ENCODE measurements at places on chromosomes 3 and 15. TPM values are rescaled to one million over a fixed set of nuclear protein-coding genes. Genes with fewer than 3 reads are reported as not detected.

Gene SUSD5
- not detected for total RNA-seq

Gene AP3B2
- total RNA-seq: 1.7 TPM

Gene TMEM207
- not detected for total RNA-seq

Gene CCDC9B
- total RNA-seq: 1.6 TPM

Gene CLEC3B
- total RNA-seq: not detected

Gene CPNE9
- total RNA-seq: 0.46 TPM

Gene EPHB3
- 0.50 TPM for total RNA-seq

Gene SEMA7A
- total RNA-seq: 46.7 TPM

Gene HDC
- total RNA-seq: 1.7 TPM

Gene SLC35A5
- 24.8 TPM for total RNA-seq

Gene TF
- 1.9 TPM for total RNA-seq

Gene LRRIQ4
- not detected for total RNA-seq

Gene PHC3
- total RNA-seq: 71.6 TPM

Gene ERICH6
- total RNA-seq: 0.19 TPM

Gene CHRNB4
- not detected for total RNA-seq

Gene PROS1
- total RNA-seq: 0.46 TPM

Gene ATP10A
- 21.9 TPM for total RNA-seq

- no peak overlapping the region for H3K27ac ChIP-seq
- peaks cover 2% of the 10 kb centered on the region for H3K36me3 ChIP-seq
- no peaks in the 10 kb centered on the region for H3K27me3 ChIP-seq
- no peak for DNase-seq
- no peak overlapping the region for H3K4me3 ChIP-seq
Observed at GRCh38 chr3:146374146-146374545, 95.2 kb downstream of the PLSCR2 start.

- H3K4me1 ChIP-seq: no peaks in the 10 kb centered on the region
- H3K4me3 ChIP-seq: no peak overlapping the region
- no peaks in the 10 kb centered on the region for H3K27me3 ChIP-seq
- no peaks in the 10 kb centered on the region for H3K36me3 ChIP-seq
- no peak overlapping the region for H3K27ac ChIP-seq
- no peak for DNase-seq
Observed at GRCh38 chr15:80866936-80867335, 87.8 kb downstream of the CEMIP start.

GRCh38 chr15:56996746-56997470 lies 78.5 kb downstream of the TCF12 start:
- peaks cover 7% of the 10 kb centered on the region for H3K36me3 ChIP-seq
- no peaks in the 10 kb centered on the region for H3K27me3 ChIP-seq
- H3K4me3 ChIP-seq: no peak overlapping the region
- no peaks in the 10 kb centered on the region for H3K4me1 ChIP-seq

- H3K4me1 ChIP-seq: no peaks in the 10 kb centered on the region
- DNase-seq: no peak
- H3K4me3 ChIP-seq: no peak overlapping the region
- H3K36me3 ChIP-seq: no peaks in the 10 kb centered on the region
- H3K27ac ChIP-seq: no peak overlapping the region
Observed at GRCh38 chr3:192090586-192090985, 629.6 kb downstream of the PYDC2 start.

DNA sequence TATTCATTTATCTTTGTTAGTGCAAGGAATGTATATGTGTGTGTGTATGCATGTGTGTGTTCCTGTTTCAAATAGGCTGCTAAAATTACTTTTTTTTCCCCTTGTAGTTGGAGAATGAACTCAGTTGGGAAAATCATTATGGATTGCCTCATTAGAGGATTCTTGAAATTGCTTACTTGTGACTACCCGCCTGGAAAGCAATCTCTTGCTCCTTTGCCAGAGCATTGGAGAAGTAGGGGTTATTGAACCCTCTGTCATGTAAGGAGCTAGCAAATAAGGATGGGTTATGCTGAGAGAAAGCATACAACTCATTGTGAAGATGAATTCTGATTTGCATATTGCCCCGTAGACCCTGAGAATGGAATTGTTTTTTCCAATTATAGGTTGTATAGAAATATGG lies 474.5 kb downstream of the CADM2 start:
- no peaks in the 10 kb centered on the region for H3K4me1 ChIP-seq
- H3K36me3 ChIP-seq: no peaks in the 10 kb centered on the region
- no peaks in the 10 kb centered on the region for H3K27me3 ChIP-seq
- H3K27ac ChIP-seq: no peak overlapping the region
- H3K4me3 ChIP-seq: no peak overlapping the region
- no peak for DNase-seq

DNA sequence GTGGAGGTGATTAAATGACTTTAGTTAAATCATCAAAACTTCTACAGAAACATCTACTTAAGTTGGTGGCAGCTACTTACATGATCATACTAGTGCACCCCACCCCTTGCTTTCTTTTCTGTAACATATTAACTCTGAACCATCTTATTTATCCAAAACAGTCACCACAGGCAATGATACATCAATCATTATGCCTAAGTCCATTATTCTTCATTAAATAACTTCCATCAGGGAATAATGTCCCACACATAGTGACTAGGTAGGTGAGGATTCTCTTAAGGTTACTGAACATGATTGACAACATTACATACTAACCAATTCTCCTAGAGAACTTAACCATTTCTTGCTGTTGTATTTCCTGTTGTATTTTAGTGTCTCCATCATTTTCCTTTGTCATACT lies 210.2 kb downstream of the NR1D2 start:
- peaks cover 42% of the 10 kb centered on the region for H3K4me1 ChIP-seq
- H3K27me3 ChIP-seq: peaks cover 38% of the 10 kb centered on the region
- peak overlapping the region; percentile 40 for H3K4me3 ChIP-seq
- DNase-seq: no peak
- peak overlapping the region; percentile 77 for H3K27ac ChIP-seq
- H3K36me3 ChIP-seq: no peaks in the 10 kb centered on the region

GRCh38 chr3:151276038-151276686 lies 2.2 kb downstream of the P2RY14 start:
- no peaks in the 10 kb centered on the region for H3K27me3 ChIP-seq
- no peak for DNase-seq
- peak overlapping the region; percentile 70 for H3K4me3 ChIP-seq

GRCh38 chr15:58715266-58715917 lies 34.1 kb downstream of the ADAM10 start:
- peaks cover 8% of the 10 kb centered on the region for H3K36me3 ChIP-seq
- H3K4me3 ChIP-seq: no peak overlapping the region
- H3K4me1 ChIP-seq: no peaks in the 10 kb centered on the region
- H3K27ac ChIP-seq: no peak overlapping the region
- no peak for DNase-seq

GRCh38 chr3:77052733-77053670 lies 13.1 kb downstream of the ROBO2 start:
- H3K36me3 ChIP-seq: no peaks in the 10 kb centered on the region
- no peaks in the 10 kb centered on the region for H3K27me3 ChIP-seq
- H3K4me1 ChIP-seq: no peaks in the 10 kb centered on the region
- DNase-seq: no peak
- H3K4me3 ChIP-seq: no peak overlapping the region

GRCh38 chr15:63135804-63136203 lies 14.1 kb downstream of the LACTB start:
- H3K27me3 ChIP-seq: no peaks in the 10 kb centered on the region
- no peak overlapping the region for H3K4me3 ChIP-seq
- H3K36me3 ChIP-seq: peaks cover 6% of the 10 kb centered on the region
- no peak overlapping the region for H3K27ac ChIP-seq
- H3K4me1 ChIP-seq: peaks cover 11% of the 10 kb centered on the region

GRCh38 chr3:12944849-12945248 lies 103.5 kb upstream of the RPL32 start:
- no peaks in the 10 kb centered on the region for H3K27me3 ChIP-seq
- no peak overlapping the region for H3K4me3 ChIP-seq
- H3K36me3 ChIP-seq: no peaks in the 10 kb centered on the region
- H3K4me1 ChIP-seq: peaks cover 33% of the 10 kb centered on the region
- no peak for DNase-seq
- no peak overlapping the region for H3K27ac ChIP-seq

GRCh38 chr3:138125548-138126221 lies 6.5 kb downstream of the A4GNT start:
- H3K27me3 ChIP-seq: peaks cover 6% of the 10 kb centered on the region
- H3K4me3 ChIP-seq: no peak overlapping the region
- DNase-seq: no peak

GRCh38 chr3:52786330-52787215 lies 8.0 kb upstream of the ITIH3 start:
- H3K27me3 ChIP-seq: peaks cover 5% of the 10 kb centered on the region
- H3K27ac ChIP-seq: no peak overlapping the region
- no peak for DNase-seq
- no peak overlapping the region for H3K4me3 ChIP-seq

- H3K4me1 ChIP-seq: no peaks in the 10 kb centered on the region
- H3K4me3 ChIP-seq: no peak overlapping the region
- no peak overlapping the region for H3K27ac ChIP-seq
- no peaks in the 10 kb centered on the region for H3K27me3 ChIP-seq
- no peak for DNase-seq
Observed at GRCh38 chr3:48412375-48413001, 17.4 kb downstream of the PLXNB1 start.

GRCh38 chr3:176167272-176167671 lies 1030.0 kb downstream of the TBL1XR1 start:
- H3K27me3 ChIP-seq: no peaks in the 10 kb centered on the region
- H3K36me3 ChIP-seq: no peaks in the 10 kb centered on the region
- H3K27ac ChIP-seq: no peak overlapping the region

DNA sequence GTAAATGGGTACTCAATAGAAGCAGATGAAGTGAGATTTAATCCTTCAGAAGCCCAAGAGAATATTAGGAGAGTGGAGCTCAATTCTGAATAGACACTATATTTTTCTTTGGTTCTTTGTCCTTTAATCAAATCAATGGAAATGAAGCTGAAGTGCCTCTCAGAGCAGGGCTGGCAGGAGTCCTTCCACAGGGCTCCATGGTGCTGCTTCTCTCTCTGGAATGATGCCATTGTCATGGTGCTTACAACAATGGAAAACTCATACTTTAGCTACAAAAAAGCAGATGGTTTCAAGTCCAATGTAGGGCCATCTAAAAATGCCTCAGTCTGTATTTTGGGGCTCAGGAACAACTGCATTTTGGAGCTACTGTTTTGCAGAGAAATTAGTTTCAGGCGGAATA lies 125.1 kb downstream of the SNRK start:
- no peaks in the 10 kb centered on the region for H3K27me3 ChIP-seq
- H3K4me1 ChIP-seq: peaks cover 6% of the 10 kb centered on the region
- H3K4me3 ChIP-seq: no peak overlapping the region
- no peak for DNase-seq
- H3K27ac ChIP-seq: no peak overlapping the region

GRCh38 chr3:156471431-156471830 lies 83.5 kb downstream of the SSR3 start:
- H3K4me1 ChIP-seq: no peaks in the 10 kb centered on the region
- H3K27ac ChIP-seq: no peak overlapping the region
- no peaks in the 10 kb centered on the region for H3K36me3 ChIP-seq

DNA sequence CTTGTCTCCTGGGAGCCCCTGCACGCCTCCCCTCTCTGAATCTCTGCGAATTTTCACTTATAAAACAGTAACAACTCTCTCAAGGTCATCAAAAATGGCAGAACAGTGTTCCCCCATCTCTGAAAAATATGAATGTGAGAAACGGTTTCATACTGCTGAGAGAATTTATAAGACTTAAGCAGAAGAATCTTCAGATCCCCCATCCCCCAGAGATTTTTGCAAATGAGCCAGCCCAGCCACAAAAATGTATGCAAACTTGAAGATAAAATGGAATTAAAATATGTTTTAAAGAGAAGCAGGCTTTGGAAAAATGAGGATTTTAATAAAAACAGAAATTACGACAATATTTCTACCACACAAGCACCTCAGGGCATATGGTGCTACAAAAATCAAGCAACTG lies 173.0 kb downstream of the STT3B start:
- peaks cover 34% of the 10 kb centered on the region for H3K27me3 ChIP-seq
- H3K4me3 ChIP-seq: no peak overlapping the region
- no peak for DNase-seq
- H3K36me3 ChIP-seq: no peaks in the 10 kb centered on the region

GRCh38 chr3:127197300-127198189 lies 4.6 kb downstream of the PRR23E start:
- H3K27me3 ChIP-seq: peaks cover 11% of the 10 kb centered on the region
- no peak for DNase-seq
- H3K36me3 ChIP-seq: no peaks in the 10 kb centered on the region
- no peak overlapping the region for H3K27ac ChIP-seq
- no peak overlapping the region for H3K4me3 ChIP-seq
- no peaks in the 10 kb centered on the region for H3K4me1 ChIP-seq

DNA sequence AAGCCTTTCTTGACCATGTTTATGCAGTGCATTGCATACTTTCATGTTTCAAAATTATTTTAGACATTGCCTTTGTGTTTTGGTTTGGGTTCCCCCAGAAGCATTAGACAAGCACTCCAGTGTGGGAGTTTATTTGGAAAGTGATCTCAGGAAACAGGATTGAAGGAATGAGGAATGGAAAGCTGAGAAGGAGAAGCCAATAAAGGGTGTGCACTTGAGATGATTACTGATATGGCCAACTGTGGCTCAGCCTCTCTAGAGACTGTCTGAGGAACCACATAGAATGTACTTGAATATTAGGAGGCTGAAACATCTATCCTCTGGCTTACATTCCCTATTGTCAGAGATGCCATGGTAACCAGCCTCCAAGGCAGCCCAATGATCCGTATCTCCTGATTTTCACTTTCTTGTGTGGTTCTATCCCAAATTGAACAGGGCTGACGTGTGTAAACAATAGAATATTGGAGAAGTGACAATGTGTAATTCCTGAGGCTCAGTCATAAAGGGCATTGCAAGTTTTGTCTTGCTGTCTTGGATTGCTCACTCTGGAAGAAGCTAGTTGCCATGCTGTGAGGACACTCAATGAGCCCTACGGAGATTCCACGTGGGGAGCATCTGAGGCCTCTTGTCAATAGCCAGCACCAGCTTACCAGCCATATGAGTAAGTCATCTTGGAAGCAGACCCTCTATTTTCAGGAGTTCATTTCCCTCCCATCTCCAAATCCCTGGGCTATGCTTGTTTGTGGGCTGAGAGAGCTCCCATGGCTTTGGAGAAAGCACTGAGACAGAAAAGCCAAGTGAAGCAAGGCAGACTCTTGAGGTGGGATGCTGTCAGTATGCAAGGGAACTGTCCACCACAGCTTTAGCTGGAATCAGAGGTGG lies 84.7 kb downstream of the SCN11A start:
- H3K36me3 ChIP-seq: no peaks in the 10 kb centered on the region
- no peak overlapping the region for H3K27ac ChIP-seq
- peaks cover 16% of the 10 kb centered on the region for H3K27me3 ChIP-seq
- no peak for DNase-seq
- H3K4me3 ChIP-seq: no peak overlapping the region

DNA sequence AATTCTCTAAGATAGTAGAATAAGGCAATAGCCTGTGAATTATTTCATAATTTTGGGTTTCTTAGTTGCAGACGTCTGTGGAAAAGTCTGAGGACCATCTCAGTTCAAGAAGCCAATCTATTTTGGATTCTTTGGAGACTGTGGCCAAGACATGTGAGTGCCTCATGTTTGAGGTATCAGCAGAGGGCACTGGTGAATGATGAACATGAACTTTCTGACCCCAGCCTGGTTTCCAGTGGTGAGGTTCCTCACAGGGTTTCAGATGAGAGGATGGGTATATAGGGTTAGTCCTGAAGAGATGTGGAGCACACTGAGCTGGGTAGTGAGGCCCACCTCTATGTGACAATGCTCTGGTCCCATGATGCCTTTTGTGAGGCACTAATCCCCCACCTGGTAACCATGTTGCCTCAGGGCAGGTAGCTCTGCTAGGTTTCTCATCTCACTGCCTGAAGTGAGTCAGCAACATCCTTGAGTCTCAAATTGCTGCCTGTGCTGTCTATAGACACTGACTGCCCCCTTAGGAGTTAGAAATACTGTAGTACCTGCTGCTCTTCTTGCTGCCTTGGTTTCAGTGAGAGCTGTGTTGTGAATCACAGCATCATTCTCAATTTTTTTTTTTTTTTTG lies 32.3 kb downstream of the C3orf62 start:
- no peak for DNase-seq
- no peaks in the 10 kb centered on the region for H3K36me3 ChIP-seq
- no peaks in the 10 kb centered on the region for H3K27me3 ChIP-seq
